ENCODE measurements at places on chromosomes 12 and 14.
A peak's percentile ranks its signal among the peaks of the same experiment; 100 is the strongest.

- DNase-seq: peak; percentile 56
Measured at GRCh38 chr14:34322940-34323418, 139.1 kb downstream of the SPTSSA start.

DNA sequence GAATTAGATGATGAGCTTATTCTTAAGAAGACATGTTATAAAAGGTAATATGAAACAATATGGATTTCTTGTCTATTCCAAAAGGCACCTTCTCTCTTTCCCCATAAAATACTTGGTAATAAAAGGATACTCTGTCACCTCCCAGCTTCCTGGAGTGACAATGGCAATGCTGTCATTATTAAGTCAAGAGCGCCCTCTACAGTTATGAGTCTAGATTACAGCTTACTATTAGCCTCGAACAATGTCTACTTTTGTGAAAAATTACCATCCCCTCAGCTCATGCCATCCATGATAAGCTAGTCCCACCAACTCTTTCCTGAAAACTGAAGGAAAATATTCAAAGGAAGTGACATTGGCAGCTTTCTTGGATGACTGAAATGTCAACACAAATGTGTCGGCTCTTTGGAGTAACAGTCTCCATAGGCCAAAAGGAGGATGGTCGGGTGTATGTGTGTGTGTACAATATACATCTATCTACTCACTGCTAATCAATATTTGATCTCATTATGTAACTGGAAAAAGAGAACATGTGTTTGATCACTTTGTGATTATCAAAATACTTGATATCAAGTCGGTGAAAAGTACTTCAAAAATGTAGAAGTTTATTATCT, 48.7 kb upstream of the CDKN3 start:
- DNase-seq: peak; percentile 79

GRCh38 chr12:82682851-82683261, 3.9 kb upstream of the TMTC2 start:
- DNase-seq: no peak

DNA sequence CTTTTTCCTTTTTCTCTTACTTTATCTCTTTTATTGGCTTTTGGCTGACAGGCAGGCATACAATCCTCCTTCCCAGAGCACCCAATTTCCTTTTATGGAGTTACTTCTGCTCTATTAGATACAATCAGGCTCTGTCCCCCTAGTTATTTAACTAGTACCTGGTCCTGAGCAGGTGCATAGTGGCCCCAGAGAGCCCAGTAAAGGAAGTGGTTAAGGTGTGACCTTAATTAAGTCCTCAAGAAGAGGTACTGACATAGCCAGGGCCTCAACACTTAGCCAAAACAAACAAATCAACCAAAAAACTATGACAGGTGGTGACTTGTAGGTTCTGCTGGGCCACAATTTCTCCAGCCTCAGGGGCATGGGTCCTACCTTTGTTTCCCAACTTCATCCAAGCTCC, 82.9 kb downstream of the CCDC60 start:
- DNase-seq: no peak

- DNase-seq: peak; percentile 66
Measured at GRCh38 chr12:15789220-15790171, at the start of gene EPS8. TSS of gene EPS8 (minus strand) at chr12:15789388. CDS start at chr12:15682951, 106,437 bp downstream.

Data from HTR-8/SVneo (cell line).